ENCODE measurements at places on chromosomes 7 and 10.

DNA sequence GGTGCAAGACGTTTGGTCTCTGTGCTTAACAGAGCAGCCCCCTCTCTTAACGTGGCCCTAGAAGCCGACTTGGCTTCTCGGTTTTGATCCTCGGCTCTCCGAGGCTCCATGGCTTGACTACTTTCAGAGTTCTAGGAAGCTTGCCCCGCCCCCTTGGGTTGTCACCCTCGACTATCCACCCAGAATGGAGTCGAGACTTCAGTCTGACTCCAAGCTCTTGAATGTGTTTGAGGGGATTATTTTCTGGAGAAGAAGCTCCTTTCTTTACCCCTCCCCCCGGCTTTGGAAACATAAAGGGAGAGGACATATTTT, 448 bp downstream of the SEC24C start:
- peak; percentile 66 for DNase-seq

DNA sequence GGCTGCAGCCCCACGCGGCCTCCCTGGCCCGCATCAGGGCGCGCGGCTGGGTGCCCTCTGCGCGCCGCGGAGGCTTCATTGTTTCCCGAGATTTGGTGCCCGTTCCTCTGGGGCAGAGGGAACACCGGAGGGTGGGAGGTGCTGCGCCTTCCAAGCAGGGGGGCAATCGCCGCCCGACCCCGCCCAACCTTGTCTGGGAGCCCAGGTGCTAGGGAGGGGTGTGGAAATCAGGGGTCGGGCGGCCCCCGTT, 1.0 kb upstream of the NRP1 start:
- no peak for DNase-seq

- no peak for DNase-seq
These were observed 5.1 kb downstream of the VENTX start for GRCh38 chr10:133242611-133243356.

DNA sequence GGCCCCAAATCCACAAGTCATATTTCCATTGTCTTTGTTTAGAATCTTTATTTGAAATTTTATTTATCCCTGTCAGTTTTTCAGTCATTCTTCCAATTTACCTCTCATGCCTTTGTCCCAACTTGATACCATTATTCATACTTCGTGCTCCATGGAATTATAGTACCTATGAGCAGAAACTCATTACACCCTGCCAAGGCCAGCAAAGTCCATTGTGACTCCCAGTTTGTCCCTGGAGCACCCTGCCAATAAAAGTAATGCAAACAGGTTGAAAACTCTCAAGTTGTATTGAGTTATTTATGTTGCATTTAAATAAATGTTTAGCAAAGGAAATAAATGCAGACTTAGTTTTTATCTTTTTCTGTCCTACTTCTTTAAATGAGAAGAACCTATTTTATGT, 19.3 kb downstream of the PCGF5 start:
- DNase-seq = no peak

DNA sequence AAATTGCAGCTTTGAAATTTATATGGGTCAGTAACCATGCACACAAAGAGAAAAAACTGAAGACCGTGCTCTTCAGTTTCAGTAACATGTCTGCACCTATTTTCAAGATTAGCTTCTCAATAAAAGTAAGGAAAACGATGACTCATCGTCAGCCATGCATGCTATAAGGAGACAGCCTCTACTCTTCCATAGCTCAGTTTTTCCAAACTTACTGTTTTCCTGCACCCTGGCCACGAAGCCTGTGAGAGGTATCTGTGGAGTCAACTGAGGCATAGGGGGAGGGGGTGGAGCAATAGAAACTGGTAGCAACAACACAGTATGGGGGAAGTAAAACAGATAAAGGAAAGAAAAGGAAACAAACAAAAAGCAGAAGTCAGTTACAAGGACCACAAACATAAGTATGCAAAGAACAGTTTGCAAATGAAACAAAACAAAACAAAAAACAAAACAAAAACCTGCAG, 58.0 kb downstream of the PDSS1 start:
- peak; percentile 73 for DNase-seq

DNA sequence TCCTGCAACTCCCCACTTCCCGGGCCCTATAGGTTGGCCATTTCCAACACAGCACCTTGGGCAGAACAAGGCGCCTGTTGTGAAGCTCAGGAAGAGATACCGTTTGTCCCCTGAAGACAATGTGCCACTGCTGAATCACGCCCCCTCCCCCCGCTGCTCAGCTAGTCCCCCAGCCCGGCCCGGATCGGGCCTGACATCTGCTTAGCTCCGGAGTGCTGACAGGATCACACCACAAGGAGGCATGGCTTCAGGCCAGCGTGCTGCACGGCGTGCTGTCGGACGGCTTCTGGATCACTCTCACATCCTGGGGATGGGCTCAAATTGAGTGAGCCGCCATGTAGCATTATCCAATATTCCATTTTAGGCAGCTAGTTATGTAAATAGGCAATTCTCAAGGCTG, 62.1 kb upstream of the EFCAB10 start:
- no peak for DNase-seq

All from kidney tubule cell (primary cell).